Upper lobe of left lung (tissue), 6 donors: ENCODE measurements at places on chromosomes 7 and 10. TPM values are rescaled to one million over a fixed set of nuclear protein-coding genes. Genes with fewer than 3 reads are reported as not detected.

FGL2 gene
- 4.2 TPM for total RNA-seq

TAS2R40 gene
- not detected for total RNA-seq

ZNRF2 gene
- 44.1 TPM for total RNA-seq

CD36 gene
- total RNA-seq: 157 TPM

GRM3 gene
- not detected for total RNA-seq

DNA sequence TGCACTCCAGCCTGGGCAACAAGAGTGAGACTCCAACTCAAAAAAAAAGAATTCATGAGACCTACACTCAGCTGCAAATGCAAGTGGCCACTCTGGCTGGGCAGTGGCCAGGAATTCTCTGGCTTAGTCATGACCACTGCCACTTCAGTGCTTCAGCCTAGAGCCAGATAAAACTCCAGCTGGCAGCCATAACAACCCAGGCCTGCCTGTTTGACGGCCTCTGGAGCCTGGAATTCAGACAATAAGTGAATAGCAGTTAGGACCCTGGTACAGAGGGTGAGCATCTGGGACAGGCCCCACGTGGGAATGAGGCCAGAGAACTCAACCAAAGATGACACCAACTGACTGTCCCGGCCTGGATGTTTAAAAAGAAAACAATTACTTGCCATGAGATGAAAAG is 18.9 kb downstream of the RCC1L start:
- H3K27me3 ChIP-seq: no peaks in the 10 kb centered on the region
- H3K4me1 ChIP-seq: peaks cover 6% of the 10 kb centered on the region
- H3K4me3 ChIP-seq: no peak overlapping the region
- peaks cover 86% of the 10 kb centered on the region for H3K36me3 ChIP-seq
- peak overlapping the region; percentile 45 for H3K27ac ChIP-seq
- DNase-seq: no peak

- no peaks in the 10 kb centered on the region for H3K4me1 ChIP-seq
- H3K36me3 ChIP-seq: peaks cover 4% of the 10 kb centered on the region
- H3K4me3 ChIP-seq: no peak overlapping the region
- H3K27me3 ChIP-seq: no peaks in the 10 kb centered on the region
- no peak overlapping the region for H3K27ac ChIP-seq
Measured at GRCh38 chr7:133936074-133936473, 191.1 kb upstream of the LRGUK start.

DNA sequence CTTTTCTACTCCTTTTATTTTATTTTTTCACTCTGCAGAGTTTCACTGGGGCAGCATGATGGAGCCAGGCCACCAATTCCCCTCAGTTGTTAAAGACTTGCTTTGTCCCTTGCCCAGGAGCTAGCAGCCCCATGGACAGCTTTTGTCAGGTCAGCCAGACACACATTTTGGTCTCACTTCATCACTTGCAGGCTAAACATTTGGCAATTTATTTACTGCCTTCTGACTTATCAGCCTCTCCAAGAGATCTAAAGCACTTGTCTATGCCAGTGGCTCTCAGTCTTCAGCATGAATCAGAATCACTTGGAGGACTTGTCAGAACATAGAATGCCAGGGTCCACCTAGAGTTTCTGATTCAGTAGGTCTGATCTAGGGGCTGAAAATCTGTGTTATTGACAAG is 66.4 kb upstream of the GDF10 start:
- no peaks in the 10 kb centered on the region for H3K36me3 ChIP-seq
- no peak overlapping the region for H3K4me3 ChIP-seq
- no peaks in the 10 kb centered on the region for H3K4me1 ChIP-seq
- no peaks in the 10 kb centered on the region for H3K27me3 ChIP-seq
- DNase-seq: no peak
- no peak overlapping the region for H3K27ac ChIP-seq

- no peaks in the 10 kb centered on the region for H3K36me3 ChIP-seq
- no peaks in the 10 kb centered on the region for H3K4me1 ChIP-seq
- DNase-seq: no peak
- H3K27ac ChIP-seq: no peak overlapping the region
Measured at GRCh38 chr7:147053746-147054145, 937.1 kb downstream of the CNTNAP2 start.

DNA sequence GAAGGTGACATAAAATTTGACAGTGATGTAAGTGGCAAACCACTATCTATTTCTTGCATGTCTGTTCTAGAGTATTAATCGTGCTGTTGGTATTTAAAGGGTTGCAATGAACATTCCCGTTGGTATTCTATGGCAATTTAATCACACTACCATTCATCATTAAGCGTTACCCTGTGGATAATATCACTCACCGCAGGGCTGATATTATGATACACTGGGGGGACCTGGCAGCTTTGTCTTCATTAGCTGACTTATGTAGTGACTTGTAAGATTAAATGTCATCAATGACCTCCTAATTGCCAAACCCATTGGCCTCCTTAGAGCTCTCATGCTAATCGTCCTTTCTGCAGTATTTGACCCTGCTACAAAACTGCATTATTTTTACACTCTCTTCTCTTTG is 624.5 kb upstream of the VSTM2A start:
- no peak for DNase-seq
- no peaks in the 10 kb centered on the region for H3K4me1 ChIP-seq
- H3K4me3 ChIP-seq: no peak overlapping the region

DNA sequence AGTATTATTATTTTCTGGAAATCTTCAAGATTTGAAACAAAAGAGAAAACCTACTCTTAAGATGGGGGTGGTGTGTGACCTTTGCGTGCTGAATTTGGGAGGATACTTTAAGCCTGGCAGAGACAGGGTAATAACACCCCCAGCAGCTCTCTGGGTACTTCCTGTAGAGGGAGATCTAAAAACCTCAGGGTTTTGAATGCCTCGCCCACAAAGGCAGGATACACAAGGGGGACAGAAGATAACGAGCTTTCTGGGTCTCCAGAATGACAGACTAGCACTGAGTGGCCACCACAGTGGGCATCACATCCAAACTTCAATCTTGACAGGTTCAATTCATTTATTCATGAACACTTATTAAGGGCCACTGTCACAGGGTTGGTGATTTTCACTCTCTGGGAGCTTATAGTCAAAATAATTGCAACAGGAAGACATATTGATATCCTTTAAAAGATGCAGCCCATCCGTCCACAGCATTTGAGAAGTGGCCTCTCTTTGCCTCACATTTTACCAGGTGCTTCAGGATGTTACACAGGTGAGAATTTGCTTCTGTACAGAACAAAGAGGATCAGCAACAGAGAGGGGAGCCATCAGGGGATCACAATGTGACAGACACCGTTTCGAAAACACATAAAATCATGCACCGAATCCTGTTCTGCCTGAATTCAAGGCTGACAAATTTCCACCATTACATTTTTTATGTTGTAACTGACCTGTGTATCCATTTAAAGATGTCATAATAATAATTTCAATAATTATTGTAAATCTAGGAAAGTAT is 14.3 kb downstream of the CPA1 start:
- no peak for DNase-seq
- no peaks in the 10 kb centered on the region for H3K36me3 ChIP-seq
- H3K27ac ChIP-seq: no peak overlapping the region
- no peaks in the 10 kb centered on the region for H3K4me1 ChIP-seq
- H3K27me3 ChIP-seq: no peaks in the 10 kb centered on the region
- no peak overlapping the region for H3K4me3 ChIP-seq

GRCh38 chr10:13079776-13080050 is 20.2 kb upstream of the OPTN start:
- H3K4me1 ChIP-seq: no peaks in the 10 kb centered on the region
- H3K36me3 ChIP-seq: no peaks in the 10 kb centered on the region
- no peaks in the 10 kb centered on the region for H3K27me3 ChIP-seq
- no peak for DNase-seq
- H3K27ac ChIP-seq: no peak overlapping the region

DNA sequence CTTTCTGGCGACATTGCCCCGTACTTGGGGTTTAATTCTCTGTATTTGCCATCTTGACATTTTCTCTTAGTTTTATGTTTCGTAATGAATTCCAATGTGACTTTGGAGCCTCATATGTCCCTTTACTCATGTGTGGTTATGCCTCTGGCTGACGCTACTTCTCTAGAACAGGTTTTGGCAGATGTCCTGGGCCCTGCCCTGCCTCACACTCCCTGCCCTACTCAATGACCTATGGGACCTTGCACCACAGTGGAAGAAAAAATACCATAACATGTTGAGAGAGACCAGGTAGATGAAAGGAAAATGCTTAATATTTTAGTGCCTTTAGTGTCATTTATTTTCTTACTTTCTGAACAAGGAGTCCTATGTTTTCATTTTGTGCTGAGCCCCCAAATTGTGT is 400.5 kb downstream of the TFEC start:
- H3K36me3 ChIP-seq: no peaks in the 10 kb centered on the region
- H3K27me3 ChIP-seq: no peaks in the 10 kb centered on the region
- no peak overlapping the region for H3K27ac ChIP-seq
- H3K4me3 ChIP-seq: no peak overlapping the region
- DNase-seq: no peak
- no peaks in the 10 kb centered on the region for H3K4me1 ChIP-seq

- H3K27me3 ChIP-seq: no peaks in the 10 kb centered on the region
- no peaks in the 10 kb centered on the region for H3K4me1 ChIP-seq
- no peak for DNase-seq
Measured at GRCh38 chr10:88672041-88672440, 7.8 kb downstream of the LIPF start.

GRCh38 chr7:45983720-45984255 is 62.7 kb upstream of the IGFBP3 start:
- peaks cover 3% of the 10 kb centered on the region for H3K4me1 ChIP-seq
- no peak for DNase-seq
- H3K36me3 ChIP-seq: no peaks in the 10 kb centered on the region

- H3K27ac ChIP-seq: no peak overlapping the region
- no peak for DNase-seq
- H3K4me3 ChIP-seq: no peak overlapping the region
Measured at GRCh38 chr10:91103384-91104192, 116.9 kb upstream of the PCGF5 start.

- H3K36me3 ChIP-seq: no peaks in the 10 kb centered on the region
- no peak for DNase-seq
- no peaks in the 10 kb centered on the region for H3K27me3 ChIP-seq
- no peak overlapping the region for H3K4me3 ChIP-seq
- no peak overlapping the region for H3K27ac ChIP-seq
Measured at GRCh38 chr10:104367904-104368303, 14.3 kb downstream of the CFAP58 start.

- no peak for DNase-seq
- no peak overlapping the region for H3K4me3 ChIP-seq
- peaks cover 53% of the 10 kb centered on the region for H3K4me1 ChIP-seq
- no peak overlapping the region for H3K27ac ChIP-seq
- H3K27me3 ChIP-seq: no peaks in the 10 kb centered on the region
- H3K36me3 ChIP-seq: no peaks in the 10 kb centered on the region
Measured at GRCh38 chr7:106068538-106068961, 43.6 kb downstream of the SYPL1 start.
